ENCODE measurements at places on chromosomes 12 and 14.
A peak's percentile ranks its signal among the peaks of the same experiment; 100 is the strongest.

GRCh38 chr12:18556161-18556560 is 181.7 kb downstream of the PLCZ1 start:
- DNase-seq: no peak

DNA sequence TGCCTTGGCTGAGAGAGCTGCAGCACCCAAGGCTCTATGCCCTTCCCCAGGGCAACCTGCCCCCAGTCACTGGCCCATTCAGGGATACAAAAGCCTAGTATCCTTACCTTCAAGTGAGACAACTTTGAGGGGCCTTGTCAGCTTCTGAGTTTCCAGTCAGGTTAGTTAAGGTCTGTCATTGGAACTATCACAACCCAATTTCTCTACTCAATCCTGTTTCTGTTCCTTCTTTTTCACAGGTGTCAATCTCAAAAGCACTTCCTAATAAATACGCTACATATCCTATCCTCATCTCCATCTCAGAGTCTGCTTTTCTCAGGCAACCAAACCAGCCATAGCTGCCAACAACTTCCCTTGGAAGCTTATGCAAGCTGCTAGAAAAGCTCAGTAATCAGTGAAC is 4.9 kb upstream of the PTGDR start:
- no peak for DNase-seq

DNA sequence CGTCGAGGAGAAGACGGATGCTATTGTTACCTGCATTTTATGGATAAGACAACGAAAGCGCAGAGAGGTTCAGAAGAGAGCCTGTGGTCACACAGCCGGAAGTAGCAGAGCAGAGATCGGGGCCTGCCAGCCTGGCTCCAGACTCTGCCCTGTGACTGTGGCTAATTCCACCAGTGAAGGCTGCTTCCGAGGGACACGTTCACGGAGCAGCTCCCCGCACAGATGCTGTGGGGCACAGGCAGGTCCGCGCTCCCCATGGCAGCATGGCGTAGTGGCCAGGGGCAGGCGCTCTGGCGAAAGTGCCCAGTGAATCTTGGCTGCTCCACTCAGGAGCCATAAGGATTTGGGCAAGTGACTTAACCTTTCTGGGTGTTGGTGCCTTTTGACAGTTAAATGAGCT is 9.8 kb downstream of the RIMBP2 start:
- DNase-seq: no peak

- DNase-seq: peak; percentile 59
These were observed 275.9 kb downstream of the FBXL14 start for GRCh38 chr12:1318327-1319031.

GRCh38 chr12:3432176-3432742 is 58.7 kb upstream of the PRMT8 start:
- no peak for DNase-seq

- DNase-seq: peak; percentile 48
These were observed 27.4 kb downstream of the PCNX1 start for GRCh38 chr14:70934502-70935134.

Data from GM03348 (cell line).